ENCODE measurements at places on chromosomes 5 and 9.

DNA sequence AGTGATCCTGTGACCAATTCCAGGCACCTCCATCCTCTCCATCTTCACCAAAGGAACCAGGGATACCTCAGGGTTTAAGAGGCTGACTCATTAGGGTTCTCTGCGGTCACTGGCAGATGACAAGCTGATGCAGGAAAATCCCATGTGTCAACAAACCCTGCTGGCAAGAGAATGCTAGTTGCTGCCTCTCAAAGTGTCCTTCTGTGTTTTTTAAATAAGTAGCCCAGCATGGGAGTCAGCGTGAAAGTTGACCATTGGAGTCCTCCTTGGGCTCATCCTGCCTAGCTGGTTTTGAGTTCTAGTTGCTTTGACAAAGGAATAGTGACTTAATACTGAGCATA, 200.2 kb downstream of the SLIT3 start:
- DNase-seq: no peak

GRCh38 chr5:140868721-140869554, at the start of gene PCDHA11:
Gene PCDHA11 (plus strand): TSS chr5:140868957. CDS start chr5:140869104, 147 bp downstream.
- no peak for DNase-seq

DNA sequence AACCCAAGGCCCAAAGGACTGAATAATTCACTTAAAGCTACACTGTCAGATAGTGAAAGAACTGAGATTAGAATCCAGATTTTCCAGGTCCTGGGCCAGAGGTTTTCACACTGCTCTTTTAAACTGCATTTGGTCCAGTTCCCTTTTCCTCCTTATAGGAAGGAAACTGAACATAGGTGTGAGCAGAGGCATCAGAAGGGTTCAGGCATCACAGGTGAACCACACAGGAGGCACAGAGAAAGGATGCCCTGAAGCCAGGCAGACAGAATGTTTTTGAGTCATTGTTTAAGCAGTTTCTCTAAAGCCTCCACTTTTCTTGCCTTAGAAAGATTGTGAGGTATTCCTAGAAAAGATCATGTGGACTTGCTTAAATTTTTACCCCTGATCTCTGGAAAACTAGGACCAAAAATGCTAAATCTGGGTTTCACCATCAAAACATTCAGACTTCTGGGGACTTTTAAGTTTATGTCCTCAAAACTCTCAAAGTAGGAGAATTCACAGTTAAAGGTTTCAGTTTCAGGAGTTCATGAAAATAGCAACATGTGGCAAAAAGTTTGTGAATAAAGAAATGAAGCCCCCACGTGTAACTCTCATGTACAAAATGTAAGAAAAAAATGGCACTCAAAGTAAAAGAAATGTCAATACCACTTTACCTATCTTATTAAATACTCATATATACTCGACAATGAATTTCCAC, 386.1 kb downstream of the NTRK2 start:
- DNase-seq: no peak

- no peak for DNase-seq
Observed at GRCh38 chr5:60959156-60959555, 14.2 kb downstream of the NDUFAF2 start.

DNA sequence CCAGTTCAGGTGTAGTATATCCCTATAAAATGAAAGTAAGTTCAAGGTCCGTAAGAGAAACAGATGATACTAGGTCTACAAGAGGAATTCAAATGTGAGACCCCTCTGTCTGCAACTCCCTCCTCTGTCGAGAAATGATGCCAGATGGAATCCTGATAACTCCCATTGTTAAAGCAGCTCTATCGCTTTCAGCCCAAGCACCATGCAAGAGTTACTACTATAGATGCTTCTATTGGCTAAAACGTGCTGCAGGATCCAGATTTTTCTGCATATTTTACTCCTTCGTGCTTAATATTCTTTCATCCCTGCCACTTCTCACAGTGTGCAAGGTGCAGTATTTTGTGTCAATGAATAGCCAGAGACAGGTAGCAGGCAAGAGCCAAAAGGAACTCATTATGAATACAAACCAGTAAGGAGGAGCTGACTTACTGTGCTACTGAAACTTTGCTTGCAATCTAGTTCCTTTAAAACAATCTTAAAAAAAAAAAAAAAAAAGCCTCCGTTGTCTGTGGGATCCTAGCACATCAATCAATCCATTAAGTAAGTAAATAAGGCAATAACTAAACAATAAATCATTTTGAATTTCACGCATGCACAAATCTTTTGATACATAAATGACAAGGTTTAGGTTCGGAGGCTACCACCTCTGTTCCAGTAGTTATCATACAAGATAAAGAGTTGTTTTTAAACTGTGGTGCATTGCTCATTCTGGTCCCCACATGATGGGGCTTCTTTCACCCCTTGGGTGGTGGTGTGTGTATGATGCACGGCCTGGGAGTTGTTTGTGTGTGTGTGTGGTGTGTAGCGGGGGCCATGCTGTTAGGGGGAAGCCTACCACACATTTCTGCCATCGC, 151.1 kb upstream of the MPDZ start:
- DNase-seq: no peak

- DNase-seq: no peak
Observed at GRCh38 chr5:29321591-29321990, 1871.9 kb upstream of the CDH6 start.

GRCh38 chr5:113068559-113068958, 92.0 kb downstream of the DCP2 start:
- DNase-seq: no peak

- DNase-seq: no peak
Observed at GRCh38 chr5:95178046-95178651, 106.7 kb downstream of the MCTP1 start.
